ENCODE measurements at places on chromosomes 13 and 19.

- no peak for DNase-seq
These were observed 35.4 kb upstream of the MCF2L start for GRCh38 chr13:112933649-112934048.

DNA sequence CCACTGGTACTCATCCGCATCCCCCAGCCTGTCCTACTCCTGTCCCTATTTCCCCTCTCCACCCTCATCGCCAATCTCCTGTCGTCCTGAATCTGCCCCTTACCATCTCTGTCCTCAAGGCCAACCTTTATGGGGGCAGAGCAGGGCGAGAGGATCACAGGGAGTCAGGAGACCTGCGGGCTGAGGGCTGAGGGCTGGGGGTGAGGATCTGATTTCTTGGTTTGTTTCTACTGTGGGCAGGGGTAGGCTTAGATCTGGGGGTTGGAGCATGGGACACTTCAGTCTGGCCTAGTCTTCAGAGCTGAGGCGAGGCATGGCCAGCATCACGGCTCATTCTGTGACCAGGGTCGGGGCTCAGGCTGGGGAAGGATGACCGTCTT is 16.5 kb upstream of the ERCC1 start:
- DNase-seq = no peak

DNA sequence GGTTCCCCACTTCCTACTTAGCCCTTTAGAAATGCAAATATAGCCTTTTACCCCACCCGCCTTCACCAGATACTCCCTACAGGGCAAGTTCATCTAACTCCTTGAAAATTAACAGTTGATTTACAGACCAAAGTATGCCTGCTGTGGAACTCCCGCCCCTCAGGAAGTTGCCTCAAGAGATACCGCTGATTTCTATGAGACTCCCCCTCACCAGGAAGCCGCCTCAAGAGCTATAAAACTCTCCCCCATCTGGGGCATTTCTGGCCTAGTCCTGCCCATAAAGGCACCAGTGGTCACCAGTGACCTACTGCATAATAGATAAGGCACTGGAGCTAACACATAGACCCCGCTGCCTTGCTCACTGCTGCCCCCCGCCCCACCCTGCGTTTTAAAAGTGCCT is 201.7 kb upstream of the UBL3 start:
- DNase-seq = no peak

- no peak for DNase-seq
These were observed 20.0 kb upstream of the ATP12A start for GRCh38 chr13:24660023-24660741.

DNA sequence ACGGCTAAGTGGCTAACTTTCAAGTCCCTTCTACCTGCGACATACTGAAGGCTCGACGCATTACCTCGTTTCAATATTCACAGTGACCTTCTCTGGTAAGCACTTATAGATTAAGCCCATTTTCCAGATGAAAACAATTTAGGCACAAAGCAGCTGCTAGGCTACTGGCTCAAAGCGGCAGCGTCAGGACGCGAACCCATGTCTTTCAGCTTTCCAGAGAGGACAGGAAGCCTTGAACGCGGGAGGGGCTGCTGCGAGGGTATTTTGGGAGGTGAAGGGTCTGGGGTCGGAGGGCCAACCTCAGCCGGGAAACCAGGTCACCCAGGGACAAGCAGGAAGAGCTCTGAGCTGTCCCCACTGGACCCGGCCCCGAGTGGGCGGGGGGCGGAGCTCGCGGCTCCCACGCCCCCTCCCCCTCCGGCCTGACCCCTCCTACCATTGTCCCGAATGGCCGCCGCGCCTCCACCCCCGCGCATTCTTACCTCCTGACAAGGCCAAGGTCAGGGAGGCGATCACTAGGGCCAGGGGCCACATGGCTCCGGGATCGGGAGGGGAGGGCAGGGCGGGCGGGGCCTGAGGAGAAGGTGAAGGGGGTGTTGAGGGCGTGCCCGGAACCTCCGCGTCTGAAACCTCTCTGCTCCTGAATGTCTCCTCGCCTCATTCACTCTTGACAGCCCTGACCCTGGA is at the start of gene KLK13:
Gene KLK13 (minus strand): TSS at position 559 of the 687 bp plus-strand sequence. CDS start 25 bp downstream, at position 534.
- DNase-seq = peak; percentile 50

DNA sequence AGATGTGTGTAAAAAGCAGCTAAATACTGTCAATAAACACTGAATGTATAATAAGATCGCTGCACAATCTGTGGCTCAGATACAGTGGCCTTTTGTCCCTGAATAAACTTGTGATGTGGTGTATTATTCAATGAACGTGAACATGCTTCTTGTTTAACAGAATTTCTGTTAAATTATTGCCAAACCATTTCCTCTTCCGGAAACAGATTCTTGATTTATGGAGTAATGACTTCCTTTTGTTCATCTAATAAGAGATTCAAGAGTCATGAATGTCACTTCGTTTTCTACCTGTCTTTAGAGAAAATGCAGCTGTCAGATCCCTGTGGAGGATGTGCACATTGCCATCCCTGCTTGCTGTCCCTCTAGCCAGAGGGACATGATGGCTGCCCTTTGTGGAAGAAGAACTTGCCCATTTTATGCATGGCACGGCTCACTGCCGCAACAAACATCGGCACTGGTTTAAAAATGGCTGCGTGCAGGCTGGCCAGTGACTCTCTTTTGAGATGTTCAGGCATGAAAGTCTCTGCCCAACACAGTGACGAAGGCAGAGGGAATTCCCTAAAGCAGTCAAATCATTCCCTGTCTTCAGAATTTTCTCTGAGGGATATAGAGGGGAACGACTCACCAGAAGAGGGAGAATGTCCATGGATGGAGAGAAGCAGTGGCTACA is 3.1 kb upstream of the TNFSF13B start:
- no peak for DNase-seq

- DNase-seq = no peak
These were observed 307.0 kb downstream of the UQCRFS1 start for GRCh38 chr19:28905996-28906395.

DNA sequence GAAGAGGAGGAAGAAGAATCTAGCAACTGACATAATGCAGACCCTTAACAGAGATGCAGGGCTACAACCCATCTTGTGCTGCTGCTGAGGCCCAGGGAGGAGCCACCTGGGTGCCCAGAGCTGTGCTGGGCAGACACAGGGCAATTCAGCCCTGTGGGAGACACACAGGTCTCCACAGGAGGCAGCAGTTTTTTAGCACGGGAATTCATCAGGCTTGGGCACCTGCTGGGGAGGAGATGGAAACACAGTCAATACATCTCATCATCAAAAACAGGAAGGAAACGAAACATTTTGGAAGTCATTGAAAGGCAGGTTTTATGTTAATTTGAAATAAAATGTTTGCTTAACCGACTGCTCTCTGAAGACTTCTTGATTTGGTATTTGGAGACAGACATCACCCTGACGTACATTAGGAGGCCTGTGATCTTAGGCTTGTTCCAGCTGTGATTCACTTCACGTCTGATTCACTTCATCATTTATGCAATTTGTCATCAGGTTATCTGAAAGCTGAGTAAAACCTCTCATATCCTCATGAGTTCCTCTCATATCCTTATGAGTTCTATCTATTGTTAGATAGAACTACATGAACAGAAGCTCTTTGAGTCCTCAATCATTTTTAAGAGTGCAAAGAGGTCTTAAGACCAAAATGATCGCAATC is 77.4 kb downstream of the CYSLTR2 start:
- no peak for DNase-seq

GRCh38 chr19:33595783-33596182 is 26.0 kb upstream of the CHST8 start:
- no peak for DNase-seq

DNA sequence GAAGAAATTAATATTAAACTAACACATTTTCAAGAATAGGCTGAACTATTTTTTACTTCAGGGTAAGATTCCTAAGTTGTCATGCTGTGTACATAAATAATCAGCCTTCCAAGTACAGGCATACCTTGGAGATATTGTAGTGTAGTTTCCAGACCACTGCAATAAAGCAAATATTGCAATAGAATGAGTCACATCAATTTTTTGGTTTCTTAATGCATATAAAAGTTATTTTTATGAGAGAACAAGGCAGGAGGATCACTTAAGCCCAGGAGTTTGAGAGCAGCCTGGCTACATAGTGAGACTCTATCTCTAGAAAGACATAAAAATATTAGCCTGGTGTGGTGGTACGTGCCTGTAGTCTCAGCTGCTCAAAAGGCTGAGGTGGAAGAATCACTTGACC is 511.5 kb downstream of the UQCRFS1 start:
- DNase-seq = no peak

GRCh38 chr13:93180356-93180969 is 46.1 kb upstream of the GPC6 start:
- no peak for DNase-seq

- no peak for DNase-seq
These were observed 23.7 kb upstream of the GPR183 start for GRCh38 chr13:99330942-99331341.

DNA sequence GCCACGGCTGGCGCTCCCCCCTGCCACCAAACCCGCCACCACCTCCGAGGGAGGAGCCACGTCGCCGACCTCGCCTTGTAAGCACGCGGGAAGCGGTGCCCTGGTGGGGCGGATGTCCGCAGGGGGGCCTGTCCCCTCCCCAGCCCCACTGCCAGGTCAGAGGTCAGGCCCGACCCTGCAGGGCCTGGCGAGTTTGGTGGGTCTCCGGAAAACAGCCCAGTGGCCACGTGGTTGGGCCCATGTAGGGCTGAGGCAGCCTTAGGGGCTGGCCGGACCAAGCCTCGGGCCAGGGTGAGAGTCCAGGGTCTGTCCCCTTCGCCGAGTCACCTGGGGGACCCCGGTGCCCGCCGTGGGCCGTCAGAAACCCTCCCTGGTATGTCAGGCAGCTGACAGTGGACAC is 26.5 kb downstream of the SMIM24 start:
- no peak for DNase-seq

DNA sequence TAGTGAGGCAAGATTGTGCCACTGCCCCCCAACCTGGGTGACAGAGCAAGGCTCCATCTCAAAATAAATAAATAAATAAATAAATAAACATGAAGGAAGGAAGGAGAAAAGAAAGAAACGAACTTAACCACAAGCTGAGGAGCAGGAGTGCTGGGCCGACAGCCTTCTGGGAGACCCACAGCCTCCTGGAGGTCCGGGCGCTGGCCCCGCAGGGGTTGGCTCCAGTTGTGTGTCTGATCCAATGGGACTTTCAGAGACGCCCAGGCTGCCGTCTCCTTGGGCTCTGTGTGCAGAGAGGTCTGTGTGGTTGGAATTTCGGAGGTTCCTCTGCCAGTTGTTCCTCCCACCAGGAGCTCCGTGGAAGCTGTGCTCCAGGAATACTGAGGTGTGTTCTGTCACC is 36.0 kb upstream of the MCF2L start:
- no peak for DNase-seq

- no peak for DNase-seq
These were observed 246.3 kb upstream of the TSHZ3 start for GRCh38 chr19:31595521-31595920.

- DNase-seq = no peak
These were observed 10.4 kb downstream of the FGF22 start for GRCh38 chr19:650121-650520.

GRCh38 chr19:4811328-4812131 is 20.0 kb downstream of the TICAM1 start:
- DNase-seq = peak; percentile 77

DNA sequence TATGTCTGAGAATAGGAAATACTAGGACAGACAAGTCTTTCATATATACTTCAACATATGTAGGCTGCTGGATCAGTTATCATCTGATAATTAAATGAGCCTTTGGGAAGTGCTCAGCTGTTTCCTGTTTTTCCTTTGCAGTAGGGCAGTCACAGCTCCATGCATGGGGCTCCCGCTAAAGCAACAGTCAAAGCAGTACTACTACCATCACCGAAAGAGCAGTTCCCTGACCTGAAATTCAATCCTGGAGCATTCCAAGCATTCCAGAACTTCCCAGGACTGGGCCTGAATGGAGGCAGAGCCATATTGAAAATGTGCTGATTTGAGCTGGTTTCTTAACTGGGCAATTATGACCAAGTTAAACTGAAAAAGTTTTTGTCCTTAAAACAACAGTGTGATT is 20.5 kb downstream of the MICU2 start:
- DNase-seq = no peak

- DNase-seq = no peak
These were observed 6.8 kb downstream of the FAM98C start for GRCh38 chr19:38409631-38410133.
